ENCODE measurements at places on chromosomes 16 and 17.
A peak's percentile ranks its signal among the peaks of the same experiment; 100 is the strongest.

DNA sequence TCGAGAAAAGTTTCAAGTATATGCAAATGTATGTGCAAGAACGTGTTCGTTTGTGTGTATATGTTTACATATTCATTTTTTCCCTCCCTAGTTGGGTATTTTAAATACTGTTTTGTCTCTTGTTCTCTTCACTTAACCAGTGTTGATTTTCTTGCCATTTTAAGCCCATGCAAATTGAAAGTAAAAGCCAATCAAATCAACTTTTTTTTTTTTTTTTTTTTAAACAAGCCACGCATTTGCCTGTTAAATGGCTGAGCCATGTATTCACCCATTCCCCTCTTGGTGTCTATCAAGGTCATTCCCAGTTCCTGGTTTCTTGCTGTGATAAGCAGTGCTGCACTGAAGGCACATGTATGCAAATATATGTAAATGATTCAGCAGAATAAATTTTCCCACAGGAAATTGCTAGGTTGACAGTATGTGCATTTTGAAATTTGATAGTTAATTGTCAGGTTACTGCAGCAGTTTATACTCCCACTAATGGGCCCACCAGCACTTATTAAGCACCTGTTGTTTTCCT, 12.2 kb downstream of the ABCC1 start:
- no peak for DNase-seq

DNA sequence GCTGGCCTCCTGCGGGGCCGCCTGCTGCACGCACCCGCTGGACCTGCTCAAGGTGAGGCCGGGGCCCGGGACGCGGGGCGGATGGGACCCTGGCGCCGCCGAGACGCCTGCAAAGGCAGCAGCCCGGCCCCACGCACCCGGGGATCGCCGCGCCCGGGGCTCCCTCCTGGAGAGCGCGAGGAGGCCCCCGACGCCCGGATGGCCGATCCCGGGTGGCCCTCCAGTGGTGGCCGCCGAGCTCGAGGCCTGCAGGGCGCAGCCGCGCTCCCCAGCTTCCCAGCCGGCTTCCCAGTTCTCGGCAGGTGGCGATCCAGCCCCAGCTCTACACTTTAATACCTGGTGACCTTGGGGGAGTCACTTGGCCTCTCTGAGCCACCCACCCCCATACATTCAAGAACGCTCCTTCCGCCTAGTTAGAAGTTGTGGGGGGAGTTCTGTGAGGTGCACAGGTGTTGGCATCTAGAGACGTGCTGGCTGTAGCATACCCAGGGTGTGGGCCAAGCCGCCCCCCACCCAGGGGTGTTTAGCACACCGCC, 452 bp downstream of the SLC25A10 start:
- DNase-seq, result no peak

- no peak for DNase-seq
Observed at GRCh38 chr16:80702696-80703095, 101.7 kb downstream of the CDYL2 start.

- no peak for DNase-seq
Observed at GRCh38 chr16:75039941-75040340, 41.1 kb downstream of the ZNRF1 start.

DNA sequence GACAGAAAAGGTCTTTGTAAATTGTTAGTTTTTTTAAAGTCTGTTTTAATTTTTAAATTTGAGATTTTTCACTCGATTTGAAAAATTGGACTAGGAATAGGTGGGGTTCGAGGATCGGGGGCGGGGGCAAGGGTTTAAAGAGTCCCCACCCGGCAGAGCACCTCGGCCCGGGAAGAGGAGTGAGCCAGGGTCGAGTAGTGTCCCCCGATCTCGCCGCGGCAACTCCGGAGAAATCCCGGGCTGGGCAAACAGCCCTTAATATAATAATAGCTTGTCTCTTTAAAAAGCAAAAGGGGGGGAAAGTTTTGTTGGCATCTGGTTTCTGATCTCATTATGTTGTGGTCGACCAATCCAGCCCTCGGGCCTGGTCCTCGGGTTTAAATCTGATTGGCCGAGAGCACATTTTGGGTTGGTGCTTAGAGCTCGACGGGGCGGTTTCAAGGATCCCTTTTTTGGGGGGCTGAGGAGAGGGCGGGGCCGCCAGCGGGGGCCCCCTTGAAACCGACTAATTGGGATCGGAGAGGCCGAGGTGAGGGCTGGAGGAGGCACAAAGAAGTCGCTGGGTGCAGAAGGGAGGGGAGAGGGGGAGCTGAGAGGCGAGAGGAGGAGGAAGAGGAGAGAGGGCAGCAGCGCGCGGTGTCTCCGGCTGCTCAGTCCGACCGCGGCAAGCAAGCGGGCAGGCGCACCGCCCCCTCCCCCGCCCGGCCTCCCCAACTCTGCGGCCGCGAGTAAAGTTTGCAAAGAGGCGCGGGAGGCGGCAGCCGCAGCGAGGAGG, at the start of gene FZD2:
Gene FZD2, plus strand, starts transcription at position 653 of the 775 bp plus-strand sequence. CDS start 205 bp downstream, outside the sequence.
- DNase-seq, result peak; percentile 53

DNA sequence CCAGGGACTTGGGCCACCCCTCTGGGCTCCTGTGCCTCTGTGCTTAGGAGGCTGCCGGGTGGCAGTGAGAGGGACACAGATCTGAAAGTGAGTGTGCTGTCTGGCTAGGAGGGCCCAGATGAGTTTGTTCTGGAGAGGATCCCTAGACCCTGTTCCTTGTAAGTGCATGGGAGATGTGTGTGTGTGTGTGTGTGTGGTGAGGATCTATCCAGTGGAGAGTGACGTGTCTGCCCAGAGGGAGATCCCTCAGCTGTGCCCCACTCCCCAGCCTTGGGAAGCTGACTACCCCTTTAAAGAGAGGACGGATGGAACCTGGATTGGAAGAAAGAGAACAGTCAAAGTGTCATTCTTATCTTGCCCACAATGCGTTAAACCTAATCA, 25.5 kb upstream of the CDC42EP4 start:
- no peak for DNase-seq

GRCh38 chr17:77528516-77529327, 388.0 kb downstream of the SEC14L1 start:
- DNase-seq, result peak; percentile 14

GRCh38 chr16:23909792-23910418, 74.1 kb downstream of the PRKCB start:
- no peak for DNase-seq

DNA sequence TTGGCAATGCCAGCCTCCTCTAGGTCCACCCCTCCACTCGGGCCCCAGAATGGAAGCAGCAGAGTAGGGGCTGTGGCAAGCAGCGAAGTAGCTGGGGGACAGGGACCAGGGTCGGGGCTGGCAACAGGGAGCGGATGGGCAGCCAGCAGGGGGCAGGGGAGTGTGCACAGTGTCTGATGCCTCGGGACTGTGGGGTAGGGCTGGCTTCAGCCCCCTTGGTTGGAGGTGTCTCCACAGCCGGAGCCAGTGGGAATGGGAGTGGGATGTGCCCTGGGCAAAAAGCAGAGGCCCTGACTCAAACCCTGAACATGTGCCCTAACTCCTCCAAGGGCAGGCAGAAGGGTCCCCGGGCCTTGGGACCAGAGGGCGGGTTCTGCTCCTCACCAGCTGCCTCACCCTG, 18.5 kb upstream of the ARHGAP27 start:
- no peak for DNase-seq

- DNase-seq, result no peak
Observed at GRCh38 chr16:68400924-68401460, 47.3 kb downstream of the SMPD3 start.

DNA sequence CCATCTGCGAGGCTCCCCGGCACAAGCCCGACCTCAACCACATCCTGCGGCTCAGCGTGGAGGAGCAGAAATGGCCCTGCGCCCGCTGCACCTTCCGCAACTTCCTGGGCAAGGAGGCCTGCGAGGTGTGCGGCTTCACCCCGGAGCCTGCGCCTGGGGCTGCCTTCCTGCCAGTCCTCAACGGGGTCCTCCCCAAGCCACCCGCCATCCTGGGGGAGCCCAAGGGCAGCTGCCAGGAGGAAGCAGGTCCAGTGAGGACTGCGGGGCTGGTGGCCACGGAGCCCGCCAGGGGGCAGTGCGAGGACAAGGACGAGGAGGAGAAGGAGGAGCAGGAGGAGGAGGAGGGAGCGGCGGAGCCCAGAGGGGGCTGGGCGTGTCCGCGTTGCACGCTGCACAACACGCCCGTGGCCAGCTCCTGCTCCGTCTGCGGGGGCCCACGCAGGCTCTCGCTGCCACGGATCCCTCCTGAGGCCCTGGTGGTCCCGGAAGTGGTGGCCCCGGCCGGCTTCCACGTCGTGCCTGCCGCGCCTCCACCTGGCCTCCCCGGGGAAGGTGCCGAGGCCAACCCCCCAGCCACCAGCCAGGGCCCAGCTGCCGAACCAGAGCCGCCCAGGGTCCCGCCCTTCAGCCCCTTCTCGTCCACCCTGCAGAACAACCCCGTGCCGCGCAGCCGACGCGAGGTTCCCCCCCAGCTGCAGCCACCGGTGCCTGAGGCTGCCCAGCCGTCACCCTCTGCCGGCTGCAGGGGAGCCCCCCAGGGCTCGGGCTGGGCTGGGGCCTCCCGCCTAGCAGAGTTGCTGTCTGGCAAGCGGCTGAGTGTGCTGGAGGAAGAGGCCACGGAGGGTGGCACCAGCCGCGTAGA, 13.1 kb upstream of the PRR35 start:
- DNase-seq, result peak; percentile 39

GRCh38 chr17:61574542-61575351, 16.3 kb downstream of the NACA2 start:
- DNase-seq, result no peak

- peak; percentile 90 for DNase-seq
Observed at GRCh38 chr17:67374329-67375053, 2.6 kb upstream of the PITPNC1 start.

- DNase-seq, result no peak
Observed at GRCh38 chr16:49619811-49620157, 236.1 kb downstream of the ZNF423 start.

GRCh38 chr17:64174686-64175456, 44.9 kb upstream of the ERN1 start:
- no peak for DNase-seq

- no peak for DNase-seq
Observed at GRCh38 chr17:19448341-19449268, 37.6 kb downstream of the RNF112 start.

GRCh38 chr16:53159781-53160436, 105.1 kb downstream of the CHD9 start:
- DNase-seq, result peak; percentile 18
